Transverse colon (tissue), 4 donors: ENCODE measurements at places on chromosomes 6 and 20. TPM values are rescaled to one million over a fixed set of nuclear protein-coding genes. Genes with fewer than 3 reads are reported as not detected.

DNA sequence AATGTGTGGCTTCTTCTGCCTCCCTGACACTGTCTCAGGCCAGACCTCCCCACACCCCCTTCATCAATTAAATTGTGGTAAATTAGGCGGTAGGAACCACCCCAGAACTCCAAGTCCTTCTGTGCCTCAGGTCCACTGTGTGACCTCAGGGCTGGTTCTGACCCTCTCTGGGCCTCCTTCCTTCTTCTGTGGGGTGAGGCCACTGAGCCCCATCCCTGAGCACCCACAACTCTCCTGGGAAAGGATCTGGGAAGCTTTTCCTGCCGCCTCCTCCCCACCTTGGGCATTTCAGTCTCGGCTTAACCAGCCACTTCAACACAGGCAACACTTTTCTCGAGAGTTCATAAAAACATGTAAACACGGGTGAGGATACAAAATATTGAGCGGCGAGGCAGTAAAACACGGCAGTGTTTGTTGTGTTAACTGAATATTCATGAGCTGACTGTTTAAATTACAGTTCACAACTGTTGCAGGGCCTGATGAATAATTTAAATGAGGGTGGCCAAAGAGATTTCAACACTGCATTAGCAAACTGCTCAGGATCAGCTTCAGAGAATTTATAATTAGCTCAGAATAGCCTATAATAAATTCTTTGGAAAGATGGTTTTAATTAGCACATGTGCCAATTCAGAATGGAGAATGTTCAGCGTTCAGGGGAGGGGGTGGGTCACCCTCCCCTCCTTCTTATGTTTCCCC, 112.1 kb downstream of the TOX2 start:
- no peak for DNase-seq

DNA sequence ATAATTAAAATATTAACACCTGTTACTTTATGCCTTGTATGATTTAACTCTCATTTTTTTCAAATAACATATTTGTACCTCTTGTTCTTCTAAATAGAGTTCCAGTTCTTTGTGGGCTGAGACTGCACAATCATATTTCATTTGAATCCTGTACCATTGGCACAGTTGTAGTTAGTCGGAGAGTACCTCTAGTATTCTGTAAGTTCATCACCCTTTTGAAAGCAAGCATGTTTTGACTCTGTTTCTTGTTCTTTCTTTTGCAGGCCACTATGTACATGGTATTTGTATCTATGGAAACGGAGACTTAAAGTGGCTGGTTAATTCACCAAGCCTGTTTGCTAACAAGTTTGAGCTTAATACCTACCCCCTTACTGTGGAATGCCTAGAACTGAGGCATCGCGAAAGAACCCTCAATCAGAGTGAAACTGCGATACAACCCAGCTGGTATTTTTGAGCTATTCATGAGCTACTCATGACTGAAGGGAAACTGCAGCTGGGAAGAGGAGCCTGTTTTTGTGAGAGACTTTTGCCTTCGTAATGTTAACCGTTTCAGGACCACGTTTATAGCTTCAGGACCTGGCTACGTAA, 68.2 kb downstream of the C6orf52 start:
- no peak for DNase-seq

DNA sequence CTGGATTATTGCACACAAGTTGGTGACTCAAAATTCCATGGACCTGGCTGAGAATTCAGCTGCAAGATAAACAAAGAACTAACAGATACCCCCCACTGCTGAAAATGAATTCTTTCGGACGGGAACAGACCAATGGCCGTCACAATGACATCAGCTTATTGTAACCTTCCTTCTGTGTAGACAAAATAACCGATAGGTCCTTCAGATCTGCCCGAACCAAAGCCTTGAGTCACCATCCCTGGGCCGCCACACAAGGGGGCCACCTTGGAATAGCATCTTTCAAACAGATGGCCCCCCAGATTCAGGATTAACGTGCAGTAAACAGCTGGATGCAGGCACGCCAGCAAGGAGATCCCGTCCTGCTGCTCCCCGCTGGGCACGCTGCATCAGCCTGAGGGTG, 214.0 kb upstream of the EXOC2 start:
- no peak for DNase-seq

- DNase-seq: no peak
Observed at GRCh38 chr6:2237001-2237400, 8.4 kb downstream of the GMDS start.

DNA sequence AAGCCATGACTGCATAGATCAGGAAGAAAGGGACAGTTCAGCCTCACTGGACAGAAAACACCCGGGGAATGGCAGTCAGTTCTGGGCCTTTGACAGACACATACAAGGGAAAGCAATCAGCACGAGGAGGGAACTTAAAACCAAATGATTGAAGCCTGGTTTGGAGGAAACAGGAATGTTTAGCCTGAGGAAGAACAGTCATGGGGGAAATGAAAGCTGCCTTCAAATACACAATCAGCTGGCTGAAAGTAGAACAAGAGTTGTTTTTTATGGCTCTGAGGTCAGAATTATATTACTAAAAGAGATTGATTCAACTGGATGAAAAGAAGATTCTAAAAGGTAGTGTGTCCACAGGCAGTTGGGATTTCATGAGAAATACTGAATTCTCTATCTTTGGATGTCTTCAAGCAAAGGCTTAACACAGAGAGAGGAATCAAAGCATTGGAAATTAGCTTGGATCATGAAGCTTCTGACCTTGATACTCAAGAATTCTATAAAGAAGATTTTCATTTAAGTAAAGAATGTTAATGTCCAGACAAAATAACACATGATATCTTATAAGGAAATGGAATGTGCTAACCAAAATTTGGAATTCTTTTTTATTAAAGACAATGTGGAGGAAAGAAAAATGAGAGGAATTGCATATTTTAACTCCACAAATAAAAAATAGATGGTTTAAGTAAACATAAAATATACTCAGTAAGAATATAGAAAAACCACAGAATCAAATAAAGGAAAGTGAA, 216.6 kb downstream of the IBTK start:
- DNase-seq: no peak

GRCh38 chr20:19314621-19315020, 102.2 kb downstream of the SLC24A3 start:
- no peak for DNase-seq

DNA sequence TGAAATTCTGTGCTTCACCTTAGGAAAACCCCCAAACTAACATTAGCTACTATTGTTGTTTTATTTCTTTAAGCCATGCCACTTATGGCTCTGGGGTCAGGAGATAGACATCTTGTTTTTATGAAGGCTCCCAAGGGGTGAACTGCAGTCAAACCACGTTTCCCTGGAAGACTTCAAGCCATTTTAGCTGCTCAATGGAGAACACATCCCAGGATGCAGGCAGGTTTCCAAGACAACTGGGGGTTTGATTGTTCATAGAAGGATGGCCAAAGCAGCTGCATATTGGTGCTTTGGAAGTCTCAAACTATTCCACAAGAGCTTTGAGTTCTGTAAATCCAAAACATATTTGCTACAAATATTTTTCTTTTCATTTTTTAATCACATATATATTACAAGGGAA, 818.0 kb downstream of the MAFB start:
- no peak for DNase-seq

DNA sequence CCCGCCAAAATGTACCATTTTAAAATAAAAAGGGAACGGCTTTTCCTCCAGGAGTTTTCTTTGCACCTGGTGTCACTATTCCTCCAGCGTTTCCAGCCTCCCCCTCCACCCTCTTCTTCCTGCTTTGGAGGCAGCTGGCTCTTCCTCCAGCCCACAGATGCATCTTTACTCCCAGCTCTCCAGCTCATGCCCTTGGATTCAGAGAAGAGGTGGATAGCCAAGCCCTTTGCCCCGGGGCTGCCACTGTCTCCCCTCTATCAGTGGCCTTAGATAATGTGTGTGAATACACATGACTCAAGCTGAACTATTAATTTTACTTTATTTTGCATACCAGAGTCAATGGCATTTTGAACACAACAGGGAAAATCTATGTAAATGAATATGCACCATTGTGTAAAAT, 15.3 kb upstream of the CDH4 start:
- DNase-seq: no peak

DNA sequence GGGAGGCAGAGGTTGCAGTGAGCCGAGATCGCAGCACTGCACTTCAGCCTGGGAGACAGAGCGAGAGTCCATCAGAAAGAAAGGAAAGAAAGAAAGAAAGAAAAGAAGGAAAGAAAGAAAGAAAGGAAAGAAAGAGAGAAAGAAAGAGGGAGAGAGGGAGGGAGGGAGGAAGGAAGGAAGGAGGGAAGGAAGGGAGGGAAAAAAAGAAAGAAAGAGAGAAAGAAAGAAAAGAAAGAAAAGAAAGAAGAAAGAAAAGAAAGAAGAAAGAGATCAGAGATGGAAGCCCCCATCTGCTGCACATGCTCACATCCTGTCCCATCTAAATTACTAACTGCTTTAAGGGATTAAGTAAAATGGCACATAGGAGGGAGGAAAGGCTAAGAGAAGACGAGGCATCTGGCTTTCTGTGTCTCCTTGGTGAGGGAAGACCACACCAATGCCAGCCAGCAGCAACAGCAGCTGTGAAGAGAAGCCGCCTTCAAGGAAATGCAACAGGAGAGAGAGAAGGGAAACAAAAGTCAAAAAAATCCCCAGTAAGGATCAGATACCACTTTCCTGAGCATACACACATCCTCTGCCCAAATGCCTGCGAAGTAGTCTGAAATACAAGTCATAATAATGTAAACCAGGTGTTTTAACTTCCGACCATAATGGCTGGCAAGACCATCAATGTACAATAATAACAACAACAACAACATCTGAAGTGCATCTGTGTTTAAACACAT, 300.2 kb upstream of the JARID2 start:
- DNase-seq: no peak

GRCh38 chr20:36273414-36274180, 32.5 kb upstream of the DLGAP4 start:
- DNase-seq: no peak

- no peak for DNase-seq
Observed at GRCh38 chr6:134662077-134662700, 287.7 kb downstream of the ALDH8A1 start.

GRCh38 chr6:92376691-92377090, 1042.7 kb downstream of the EPHA7 start:
- no peak for DNase-seq

- DNase-seq: no peak
Observed at GRCh38 chr6:117568831-117569410, 33.4 kb downstream of the GOPC start.

DNA sequence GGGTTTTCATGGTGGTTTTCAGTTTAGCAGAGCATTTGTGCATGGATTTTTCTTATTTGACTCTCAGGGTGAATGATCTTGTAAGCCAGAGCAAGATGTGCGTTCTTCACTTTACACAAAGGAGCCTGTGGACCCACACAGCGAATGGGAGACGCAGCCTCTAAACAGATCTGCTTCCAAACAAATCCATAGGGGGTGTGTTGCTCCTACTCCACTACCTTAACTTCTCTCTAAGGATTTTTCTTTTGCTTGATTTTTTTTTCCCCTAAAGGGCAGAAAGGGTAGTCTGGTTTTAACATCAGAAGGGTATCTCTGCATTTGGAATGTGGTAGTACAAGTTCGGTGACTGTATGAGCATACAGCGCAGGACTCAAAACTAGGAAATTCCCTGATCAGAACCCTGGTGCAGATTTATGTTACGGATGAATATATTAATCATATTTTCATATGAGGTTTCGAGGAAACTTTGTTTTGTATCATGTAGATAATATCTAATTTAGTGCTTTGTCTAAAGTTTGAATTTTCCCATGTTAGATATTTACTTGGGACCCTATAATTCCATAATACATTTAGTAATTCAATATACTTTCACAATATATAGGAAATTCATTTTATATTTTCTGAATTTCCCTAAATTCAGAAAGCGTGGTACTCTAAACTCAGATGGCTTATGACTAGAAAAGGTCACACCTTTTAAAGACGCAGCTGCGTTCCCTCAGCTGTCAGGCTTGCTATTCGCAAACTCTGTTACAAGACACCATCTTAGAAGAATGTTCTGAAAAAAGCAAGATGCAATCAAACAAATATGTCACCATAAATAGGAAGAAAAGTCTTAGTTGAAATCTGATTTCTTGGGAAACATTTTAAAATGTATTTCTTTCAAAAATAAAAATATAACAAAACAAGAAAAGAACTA, 196.9 kb downstream of the TMEM242 start:
- no peak for DNase-seq

- DNase-seq: no peak
Observed at GRCh38 chr6:33880104-33880678, 76.4 kb upstream of the MLN start.

DNA sequence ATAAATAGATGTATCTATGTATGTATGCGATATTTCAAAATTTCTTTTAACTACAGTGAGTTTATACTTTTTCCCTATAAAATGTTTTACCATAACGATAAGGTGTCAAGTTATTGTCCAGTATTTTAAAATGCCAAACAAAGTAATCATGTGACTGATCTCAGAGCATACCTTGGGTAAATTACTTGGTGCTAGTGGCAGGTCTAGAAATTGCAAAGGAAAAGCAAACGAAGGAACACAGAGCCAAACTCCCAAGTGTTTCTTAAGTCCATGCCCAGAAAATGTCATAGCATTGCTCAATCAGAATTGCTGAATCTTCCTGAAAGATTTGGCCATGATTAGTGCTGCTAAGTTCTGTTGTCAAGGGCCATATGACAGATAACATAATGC, 77.5 kb downstream of the CAP2 start:
- no peak for DNase-seq

DNA sequence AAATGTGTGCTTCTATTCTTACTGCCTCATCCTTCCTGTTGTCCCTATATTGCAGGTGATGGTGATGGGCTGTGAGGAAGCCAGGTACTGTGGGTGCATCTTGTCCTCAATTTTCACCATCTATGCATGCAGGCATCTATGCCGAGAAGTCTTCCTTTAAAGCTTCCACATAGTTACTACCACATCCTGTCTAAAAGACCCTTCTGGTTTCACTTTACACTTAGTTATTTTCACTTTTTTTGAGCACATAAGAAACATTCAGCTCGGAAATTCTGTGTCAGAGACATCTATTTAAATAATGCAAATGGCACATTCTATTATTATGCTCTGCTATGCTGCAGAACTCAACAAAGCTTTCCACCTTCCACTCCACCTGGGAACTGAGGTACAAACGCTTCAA, 28.2 kb upstream of the FABP7 start:
- DNase-seq: no peak

DNA sequence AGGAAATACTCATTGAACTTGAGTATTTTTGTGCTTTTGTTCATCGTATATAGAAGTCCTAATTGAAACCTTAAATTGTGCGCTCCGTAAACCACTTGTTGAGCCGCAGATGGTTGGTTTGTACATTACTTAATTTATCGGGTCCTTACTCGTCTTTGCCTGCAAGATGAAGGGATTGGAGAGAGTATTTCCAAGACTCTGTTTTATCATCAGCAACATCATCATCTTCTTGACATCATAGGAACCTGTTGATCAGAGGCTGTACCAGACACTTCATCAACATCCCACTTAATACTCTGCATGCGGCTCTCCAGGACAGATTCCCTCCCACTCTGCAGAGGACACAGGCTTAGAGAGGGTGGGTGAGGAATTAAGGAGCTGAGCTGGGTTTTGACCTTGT, 28.6 kb downstream of the TIAM2 start:
- no peak for DNase-seq

- DNase-seq: peak; percentile 23
Observed at GRCh38 chr6:113414511-113414910, 442.6 kb upstream of the MARCKS start.

Gene ELOVL2
- total RNA-seq: 0.14 TPM

Gene ADGRG6
- total RNA-seq: 15.7 TPM

Gene FANCE
- total RNA-seq: 3.1 TPM

Gene TMEM217
- total RNA-seq: 0.41 TPM

Gene SYS1
- total RNA-seq: 39.7 TPM

Gene MICA
- total RNA-seq: 45.3 TPM

Gene POU5F1
- 20.2 TPM for total RNA-seq

Gene DOP1A
- 25.8 TPM for total RNA-seq
